ENCODE measurements at places on chromosomes 12 and 14.

DNA sequence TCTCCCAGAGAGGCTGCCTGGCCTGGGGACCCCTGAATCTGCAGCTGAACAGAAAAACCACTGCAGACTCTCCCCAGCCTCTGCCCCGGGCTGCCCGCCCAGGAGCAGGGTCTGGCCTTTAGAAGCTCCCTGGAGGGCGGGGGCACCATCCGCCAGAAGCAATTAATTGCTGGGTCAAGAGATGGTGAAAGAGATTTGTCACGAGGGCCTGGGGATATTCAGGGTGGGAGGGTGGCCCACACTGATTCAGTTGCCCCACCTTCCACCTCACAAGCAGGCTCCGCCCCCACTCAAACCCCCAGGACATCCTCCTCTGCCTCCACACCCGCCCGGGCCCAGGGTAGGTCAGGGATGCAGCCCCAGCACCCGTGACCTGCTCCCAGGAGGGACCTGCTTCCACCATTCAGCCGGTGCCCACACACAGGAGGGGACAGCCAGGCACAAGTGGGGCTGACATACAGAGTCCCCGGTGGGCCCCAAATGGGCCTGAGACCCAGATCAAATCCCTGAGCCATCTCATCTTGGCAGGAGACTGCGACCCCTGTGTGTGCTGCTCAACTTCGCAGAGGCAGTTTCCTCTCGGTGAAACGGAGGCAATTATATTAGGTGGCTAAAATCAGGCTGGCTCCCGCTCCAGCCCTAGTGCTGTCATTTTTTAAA, 23.0 kb downstream of the NCOR2 start:
- no peak for DNase-seq

DNA sequence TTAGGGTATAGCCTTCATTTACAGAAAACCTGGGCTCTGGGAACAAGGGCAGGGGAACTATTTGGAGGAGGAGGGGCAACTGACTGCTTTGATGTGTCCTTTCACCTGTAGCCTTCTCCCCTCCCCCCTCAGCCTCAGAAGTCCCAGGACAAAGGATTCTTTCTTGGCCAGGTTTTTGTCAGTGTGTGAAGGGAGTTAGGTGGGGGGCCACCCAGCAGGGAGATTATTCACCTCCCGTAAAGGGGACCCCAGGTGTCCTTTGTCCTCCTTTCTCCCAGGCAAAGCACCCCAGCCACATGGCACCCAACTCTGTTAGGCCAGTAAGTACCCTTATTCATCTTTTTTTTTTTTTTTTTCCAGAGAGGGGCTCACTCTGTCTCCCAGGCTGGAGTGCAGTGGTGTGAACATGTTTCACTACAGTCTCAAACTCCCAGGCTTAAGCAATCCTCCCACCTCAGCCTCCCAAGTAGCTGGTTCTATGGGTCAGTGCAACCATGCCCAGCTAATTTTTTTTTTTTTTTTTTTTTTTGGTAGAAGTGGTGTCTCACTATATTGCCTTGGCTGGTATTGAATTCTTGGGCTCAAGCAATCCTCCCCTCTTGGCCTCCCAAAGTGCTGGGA, 723 bp upstream of the NFE2 start:
- DNase-seq: no peak

DNA sequence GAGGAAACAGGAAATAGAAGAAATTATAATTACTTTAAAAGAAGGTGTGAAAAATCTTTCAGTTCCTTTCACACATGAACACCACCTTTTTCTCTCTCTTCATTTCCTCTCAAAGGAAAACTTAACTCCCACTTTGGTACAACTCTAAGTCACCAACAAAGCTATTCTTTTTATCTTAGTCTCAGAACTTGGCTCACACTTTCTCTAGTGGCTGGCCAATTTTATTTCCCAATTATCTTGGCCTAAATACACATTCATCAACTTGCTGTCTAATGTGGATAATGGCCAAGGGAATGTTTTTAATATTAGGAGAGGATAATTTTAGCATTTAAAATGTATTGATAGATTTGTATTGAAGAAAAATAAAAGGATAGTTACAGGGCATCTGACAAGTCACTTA, 64.5 kb upstream of the NAV3 start:
- no peak for DNase-seq

DNA sequence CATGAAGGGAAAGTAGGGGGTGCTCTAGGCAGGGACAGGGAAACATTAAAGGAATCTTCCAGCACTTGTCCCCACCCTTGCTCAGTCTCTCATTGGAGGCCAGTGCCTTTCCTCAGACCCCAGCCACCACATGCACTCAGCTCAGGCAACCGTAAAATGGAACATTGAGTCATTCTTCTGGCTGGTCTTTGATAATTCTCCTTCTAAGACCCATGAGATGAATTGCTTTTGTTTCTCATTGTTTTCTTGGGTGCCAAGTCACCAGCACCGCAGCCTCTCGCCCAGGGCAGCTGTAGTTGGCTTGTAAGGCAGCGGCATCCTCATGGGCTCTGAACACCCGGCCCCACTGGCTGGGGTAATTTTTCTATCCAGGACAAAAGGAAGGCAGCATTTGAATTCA, 108.2 kb downstream of the PHETA1 start:
- DNase-seq: no peak

GRCh38 chr12:128844031-128844635, 9.1 kb upstream of the GLT1D1 start:
- DNase-seq: no peak

GRCh38 chr12:105676694-105677093, 346.2 kb downstream of the C12orf75 start:
- no peak for DNase-seq

DNA sequence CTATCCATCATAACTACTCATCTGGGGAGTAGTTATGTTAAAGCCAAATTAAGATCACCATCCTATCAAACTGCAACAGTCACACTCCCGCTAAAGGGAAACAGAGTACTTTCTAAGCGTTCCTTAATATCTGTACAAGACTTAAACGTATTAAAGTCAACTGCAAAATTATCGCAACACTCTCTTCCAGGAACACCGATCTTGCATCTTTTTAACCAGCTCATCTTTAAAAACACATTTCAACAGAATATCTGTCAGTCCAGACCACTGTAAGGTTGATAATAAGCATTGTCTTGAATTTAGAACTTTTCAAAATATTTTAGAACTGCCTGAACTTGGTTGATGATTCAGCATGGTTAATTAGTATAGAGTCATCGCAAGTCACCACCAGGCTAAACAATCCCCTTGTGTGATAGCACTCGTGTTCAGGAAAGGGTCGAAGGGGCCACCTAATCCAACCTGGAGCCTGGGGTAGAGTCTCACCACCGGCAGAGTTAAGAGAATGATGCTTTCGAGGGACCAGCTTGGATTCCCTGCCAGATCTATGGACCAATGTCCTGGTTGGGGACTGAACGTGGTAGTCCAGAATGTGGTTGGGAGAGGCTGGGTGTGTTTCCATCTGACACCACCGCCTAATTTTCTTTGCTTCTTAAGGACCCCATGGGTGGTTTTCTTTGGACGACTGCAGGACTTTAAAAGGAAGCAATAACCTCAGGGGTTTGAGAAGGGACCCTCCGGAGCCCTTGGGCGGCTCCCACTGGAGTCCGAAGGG, 890 bp downstream of the SPTLC2 start:
- no peak for DNase-seq

GRCh38 chr12:642633-643474, 20.4 kb downstream of the NINJ2 start:
- DNase-seq: peak; percentile 63

- DNase-seq: no peak
Observed at GRCh38 chr12:132583736-132584135, 26.6 kb downstream of the LRCOL1 start.

GRCh38 chr14:67285876-67286452, 44.7 kb downstream of the PALS1 start:
- DNase-seq: peak; percentile 20

- DNase-seq: no peak
Observed at GRCh38 chr14:51977075-51977474, 12.3 kb upstream of the RTRAF start.

- no peak for DNase-seq
Observed at GRCh38 chr12:45644541-45644940, 85.0 kb upstream of the ARID2 start.

- no peak for DNase-seq
Observed at GRCh38 chr12:58596381-58596780, 323.9 kb downstream of the LRIG3 start.

- no peak for DNase-seq
Observed at GRCh38 chr12:48993787-48994186, 5.4 kb downstream of the DDN start.

- DNase-seq: no peak
Observed at GRCh38 chr12:110641521-110641920, 27.6 kb downstream of the TCTN1 start.

GRCh38 chr12:69442894-69443293, 27.3 kb upstream of the FRS2 start:
- DNase-seq: no peak

DNA sequence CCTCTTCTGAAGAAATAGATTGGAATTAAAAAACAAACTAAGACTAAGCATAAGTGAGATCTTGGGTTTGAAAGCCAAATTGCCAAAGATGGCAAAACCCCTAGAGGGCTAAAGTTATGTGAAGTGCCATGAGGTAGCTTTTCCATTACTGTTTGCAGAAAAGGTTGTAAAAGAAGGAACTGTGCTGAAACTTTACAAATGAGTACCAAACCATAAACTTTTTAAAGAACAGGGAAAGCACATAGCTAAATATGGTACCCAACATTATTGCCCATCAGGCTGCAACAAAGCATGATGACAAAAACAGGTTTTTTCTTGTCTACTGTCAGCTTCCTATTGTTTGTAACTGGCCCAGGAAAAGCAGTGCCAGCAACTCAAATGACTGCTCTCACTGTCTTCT, 224.2 kb downstream of the RAD51B start:
- no peak for DNase-seq

GRCh38 chr12:52060498-52061177, 9.1 kb upstream of the ATG101 start:
- DNase-seq: no peak

GRCh38 chr12:6664902-6665301, 2.0 kb upstream of the ING4 start:
- no peak for DNase-seq

DNA sequence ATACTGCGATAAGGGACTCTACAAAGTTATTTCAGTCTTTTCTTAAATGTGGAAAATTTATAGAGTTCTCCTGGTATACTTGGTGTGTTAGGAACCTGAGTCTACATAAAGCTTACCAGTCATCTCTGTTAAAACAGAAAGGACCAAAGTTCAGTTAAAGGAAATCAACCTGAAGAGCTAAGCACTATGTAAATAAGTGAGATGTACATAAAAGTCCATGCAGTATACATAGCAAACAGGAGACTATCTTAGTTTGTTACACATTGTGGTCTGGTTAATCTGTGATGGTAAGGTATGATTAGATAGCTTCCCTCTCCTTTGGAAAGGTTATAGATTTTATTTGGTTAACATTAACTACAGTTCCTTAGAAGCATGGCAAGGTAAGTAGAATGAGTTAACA, 75.9 kb downstream of the ATP2B1 start:
- DNase-seq: no peak

DNA sequence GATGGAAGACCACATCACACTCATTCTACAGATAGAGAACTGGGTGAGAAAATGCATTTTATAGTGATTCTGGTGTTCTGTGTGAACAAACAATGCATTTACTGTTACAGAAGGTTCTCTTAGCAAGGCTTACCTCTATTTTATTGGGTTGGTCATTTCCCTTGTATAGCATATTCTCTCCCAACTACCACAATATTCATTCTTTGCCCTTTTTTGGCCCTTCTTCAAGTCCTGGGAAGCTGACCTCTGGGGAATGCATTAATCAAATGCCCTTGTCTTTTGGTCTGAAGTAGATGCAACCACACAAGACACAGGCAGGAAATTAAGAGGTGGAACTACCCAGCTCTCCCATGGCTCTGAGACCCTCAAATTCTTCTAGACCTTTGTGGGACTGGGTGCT, 19.5 kb downstream of the DCN start:
- peak; percentile 59 for DNase-seq

DNA sequence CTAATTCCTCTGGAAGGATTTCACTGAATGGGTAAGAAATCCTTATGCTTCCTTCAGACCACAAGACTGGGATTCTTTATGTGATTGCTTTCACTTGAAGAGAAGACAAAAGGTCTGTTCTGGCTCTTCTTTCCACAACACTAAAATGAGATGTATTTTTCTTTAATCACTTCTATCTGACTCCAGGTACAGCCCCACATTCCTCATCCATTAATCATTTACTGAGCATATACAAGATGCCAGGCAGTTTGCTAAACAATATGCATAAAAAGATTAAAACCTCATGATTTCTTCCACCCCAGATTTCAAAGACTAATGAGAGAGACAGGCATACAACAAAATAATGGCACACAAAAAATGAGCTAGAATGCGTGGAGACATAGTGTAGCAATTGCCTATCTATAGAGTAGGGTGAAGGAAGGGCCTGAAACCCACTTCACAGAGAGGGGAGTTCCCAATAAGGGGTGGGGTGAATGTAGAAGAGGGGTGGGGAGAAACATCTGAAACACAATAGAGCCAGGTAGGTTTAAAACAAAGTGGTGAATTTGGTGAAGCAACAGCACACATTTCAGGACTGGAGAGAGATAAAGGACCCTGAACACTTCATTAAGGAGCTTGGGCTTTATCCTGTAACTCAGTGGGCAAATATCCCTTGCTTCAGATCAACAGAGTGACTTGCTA, 65.1 kb upstream of the PRB2 start:
- DNase-seq: no peak

DNA sequence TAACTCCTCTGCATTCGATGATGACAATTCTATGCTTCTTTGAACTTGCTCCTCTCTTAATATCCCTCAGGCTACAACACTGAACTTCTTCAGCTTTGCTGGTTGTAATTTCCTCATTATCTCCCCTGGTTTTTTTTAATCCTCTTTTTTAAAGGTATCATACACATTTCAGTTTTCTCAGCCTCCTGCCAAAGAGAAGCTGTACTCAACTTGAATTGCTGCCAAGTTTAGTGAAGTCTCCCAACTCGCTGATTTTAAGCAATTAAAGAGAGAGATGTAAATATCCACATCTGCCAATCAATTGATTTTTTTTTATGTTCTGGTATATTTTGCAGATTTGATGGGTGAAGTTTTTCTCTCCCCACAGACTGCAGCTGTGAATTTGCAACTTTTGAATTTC, 817.8 kb downstream of the GALC start:
- DNase-seq: no peak

- no peak for DNase-seq
Observed at GRCh38 chr12:104446646-104447421, 9.9 kb upstream of the CHST11 start.

DNA sequence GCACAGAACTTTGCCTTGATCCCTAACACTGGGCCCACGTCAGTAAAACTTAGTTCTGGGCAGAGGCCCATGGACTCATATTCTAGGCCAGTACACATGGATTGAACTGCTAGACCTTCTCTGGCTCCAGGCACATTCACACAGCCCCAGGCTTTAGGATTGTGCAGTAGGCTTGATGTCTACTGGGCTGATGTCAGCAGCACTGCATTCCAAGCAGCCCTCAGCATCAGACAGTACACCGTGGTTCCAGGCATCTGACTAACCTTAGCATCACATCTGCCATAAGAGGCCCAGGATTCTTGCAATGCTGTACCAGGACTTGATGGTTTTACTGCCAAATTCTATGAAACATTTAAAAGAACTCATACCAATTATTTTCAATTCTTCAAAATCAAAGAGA, 301.9 kb downstream of the CCER1 start:
- no peak for DNase-seq

Data from foreskin melanocyte (primary cell).